ENCODE measurements at places on chromosomes 4 and X.

DNA sequence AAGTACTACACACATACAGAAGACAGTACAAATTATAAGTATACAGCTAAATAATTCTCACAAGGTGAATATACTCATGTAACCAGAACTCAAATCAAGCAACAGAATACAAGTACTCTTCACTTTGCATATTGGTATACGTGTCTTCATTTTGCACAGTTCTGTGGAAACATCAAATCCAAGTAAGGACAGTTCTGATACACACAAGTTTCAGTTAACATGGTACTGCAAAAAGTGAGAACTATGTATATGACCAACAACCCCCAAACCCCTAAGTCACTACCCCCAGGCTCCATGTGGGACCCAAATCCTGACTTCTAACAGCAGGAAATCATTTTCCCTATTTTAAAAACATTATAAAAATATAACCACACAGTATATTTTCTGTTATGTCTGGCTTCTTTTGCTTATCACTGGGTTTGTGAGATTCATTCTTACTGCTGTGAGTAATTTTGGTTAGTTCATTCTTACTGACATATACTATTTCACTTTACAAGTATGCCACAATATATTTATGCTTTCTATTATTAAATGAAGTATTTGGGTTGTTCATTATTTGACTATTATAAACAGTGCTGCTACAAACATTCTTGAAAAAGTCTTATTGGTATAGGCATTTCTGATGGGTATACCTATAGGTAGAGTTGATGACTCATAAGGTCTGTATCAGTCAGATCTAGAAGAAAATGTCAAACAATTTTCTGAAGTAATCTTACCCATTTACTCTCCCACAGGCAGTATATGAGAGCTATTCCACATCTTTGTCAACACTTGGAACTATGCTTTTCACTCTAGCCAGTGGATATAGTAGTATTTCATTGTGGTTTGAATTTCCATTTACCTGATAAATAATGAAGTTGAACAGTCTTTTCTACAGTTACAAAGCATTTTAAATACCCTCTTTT, 47.0 kb downstream of the SCLT1 start:
- no peak for DNase-seq

- no peak for DNase-seq
Measured at GRCh38 chr4:149845743-149846142, 30.1 kb upstream of the IQCM start.

- no peak for DNase-seq
Measured at GRCh38 chrX:26442340-26442739, 226.4 kb downstream of the MAGEB5 start.

DNA sequence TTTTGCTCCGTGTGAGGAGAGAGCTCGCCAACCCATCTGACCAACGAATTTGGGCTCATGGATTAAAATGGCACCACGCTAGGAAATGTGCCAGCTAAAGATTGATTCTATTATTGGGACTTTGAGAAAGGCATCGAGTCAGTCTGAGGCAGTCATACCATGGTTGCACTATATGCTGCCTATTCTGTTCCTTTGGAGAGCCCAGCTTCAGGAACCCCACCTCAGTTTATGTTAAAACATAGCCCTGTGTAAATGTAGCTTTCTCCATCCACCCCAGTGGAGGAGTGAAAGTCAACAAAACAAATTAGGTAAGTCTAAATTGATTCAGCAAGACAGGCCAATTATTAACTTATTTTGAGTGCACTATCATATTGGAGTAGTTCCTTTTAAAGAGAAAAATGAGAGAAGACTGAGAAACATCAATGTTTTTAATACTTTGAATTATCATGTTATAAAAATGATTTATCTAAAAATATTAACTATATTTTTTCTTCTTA, 24.5 kb upstream of the ADH7 start:
- DNase-seq = no peak

DNA sequence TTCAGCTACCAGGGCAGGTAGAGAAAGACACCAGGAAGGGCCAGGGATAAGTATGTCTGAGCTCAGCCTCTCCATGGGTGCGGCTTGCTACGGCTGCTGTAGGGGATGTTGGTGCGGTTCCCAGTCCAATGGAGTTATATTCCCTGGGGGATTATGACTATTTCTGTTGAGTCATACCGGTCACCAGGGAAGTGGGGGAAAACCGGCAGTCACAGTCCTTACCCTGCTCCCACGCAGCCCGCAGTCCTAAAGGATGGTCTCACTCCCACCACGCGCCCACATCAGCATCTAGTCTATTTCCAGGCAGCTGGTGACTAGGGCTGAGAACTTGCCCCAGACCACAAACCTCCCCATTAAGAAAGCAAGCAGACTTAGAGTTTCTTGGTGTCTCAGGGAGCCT, 191.6 kb downstream of the VEGFC start:
- DNase-seq = no peak

- no peak for DNase-seq
Measured at GRCh38 chr4:110454441-110454840, 21.5 kb upstream of the ENPEP start.

Measured in T-helper 1 cell (primary cell).